Thyroid gland (tissue), 4 donors: ENCODE measurements at places on chromosomes 6 and 20.

DNA sequence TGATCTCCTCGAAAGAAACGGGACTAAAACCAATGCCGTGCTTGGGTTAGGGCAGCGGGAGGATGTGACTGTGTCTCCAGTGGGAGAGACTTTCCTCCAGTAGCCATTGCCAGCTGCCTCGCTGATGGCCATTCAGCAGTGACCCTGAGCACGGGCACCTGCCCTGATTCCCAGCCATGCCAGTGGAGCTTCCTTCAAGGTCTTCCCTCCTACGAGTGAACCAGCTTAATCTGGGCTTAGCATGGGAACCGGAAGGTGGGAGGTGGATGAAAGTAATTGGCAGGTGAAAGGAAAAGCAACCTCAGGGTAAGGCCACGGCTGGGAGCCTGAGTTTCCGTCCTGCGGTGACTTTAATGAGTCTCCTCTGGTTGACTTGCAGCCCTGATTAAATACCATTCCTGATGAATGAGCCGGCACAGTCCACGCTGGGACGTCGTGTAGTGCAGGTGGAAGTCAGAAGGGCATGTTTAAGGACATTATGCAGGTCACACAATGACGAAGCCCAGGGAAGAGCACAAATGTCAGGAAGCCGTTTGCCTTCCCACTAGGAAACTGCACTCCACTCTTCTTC is 813.5 kb downstream of the QKI start:
- DNase-seq: no peak

DNA sequence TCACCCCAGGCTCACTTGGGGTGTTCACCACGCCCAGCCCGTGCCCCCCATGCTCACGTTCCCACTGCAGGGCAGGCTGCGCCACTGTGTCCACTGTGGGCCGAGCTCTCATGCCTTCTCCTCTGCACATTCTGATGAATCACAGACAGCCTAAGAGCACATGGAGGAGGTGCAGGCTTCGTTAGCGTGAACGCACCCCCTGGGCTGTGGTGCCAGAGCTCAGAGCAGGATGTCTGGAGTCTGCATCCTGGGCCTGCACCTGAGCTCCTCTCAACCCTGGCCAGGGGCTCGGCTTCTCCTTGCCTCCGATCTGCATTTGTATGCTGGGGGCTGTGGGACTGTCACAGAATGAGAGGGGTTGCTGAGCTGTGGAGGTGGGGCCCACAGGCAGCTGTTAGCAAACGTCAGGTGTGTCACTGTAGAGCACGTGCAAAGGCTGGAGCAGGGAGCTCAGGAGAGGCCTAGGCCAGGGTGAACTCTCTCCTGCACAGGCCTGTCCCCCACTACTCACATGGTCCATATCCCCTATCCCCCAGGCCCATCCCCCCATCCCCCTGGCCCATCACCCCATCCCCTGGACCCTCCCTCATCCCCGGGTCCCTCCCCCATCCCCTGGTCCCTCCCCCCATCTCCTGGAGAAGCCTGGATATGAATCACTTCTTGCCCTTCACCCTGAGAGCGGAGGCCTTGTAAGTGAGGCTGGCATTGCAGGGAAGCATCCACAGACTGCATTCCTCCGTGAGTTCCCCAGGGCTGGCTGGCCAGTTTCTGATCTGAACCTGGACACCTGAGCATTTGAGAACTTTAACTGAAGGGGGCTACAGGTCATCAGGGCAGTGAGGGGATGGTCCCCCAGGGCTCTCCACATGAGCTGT is 309.5 kb downstream of the TAF4 start:
- DNase-seq: no peak

- peak; percentile 54 for DNase-seq
Observed at GRCh38 chr20:7094438-7094997, 327.0 kb downstream of the BMP2 start.

GRCh38 chr20:17888044-17888443 is 80.5 kb downstream of the SNX5 start:
- DNase-seq: no peak

DNA sequence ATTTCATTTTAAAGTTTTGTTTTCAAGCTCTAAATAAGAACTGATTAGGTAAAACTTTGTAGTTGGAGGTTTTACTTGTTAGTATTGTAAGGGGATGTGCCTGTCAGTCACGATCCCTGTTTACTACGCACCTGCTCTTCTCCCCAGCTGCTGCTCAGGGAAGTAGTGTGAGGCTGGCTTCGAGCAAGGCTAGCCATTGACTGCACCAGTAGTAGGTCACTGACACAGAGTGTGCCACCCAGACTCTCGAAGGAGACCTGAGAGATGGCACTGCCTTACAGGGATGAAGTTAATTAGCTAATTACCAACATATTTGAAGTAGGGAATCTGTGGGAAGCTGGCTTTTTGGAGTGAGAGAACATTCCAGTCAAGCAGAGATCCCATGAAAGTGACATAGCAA is 89.2 kb downstream of the DNAH8 start:
- DNase-seq: no peak
